Activated naive CD8-positive, alpha-beta T cell treated with anti-CD3 and anti-CD28 coated beads, Interleukin-2, amount 50 U/mL, for 24 hours (primary cell): ENCODE measurements at places on chromosomes 4 and X.

- no peak for DNase-seq
Measured at GRCh38 chr4:178259566-178259965, 817.3 kb upstream of the AGA start.

DNA sequence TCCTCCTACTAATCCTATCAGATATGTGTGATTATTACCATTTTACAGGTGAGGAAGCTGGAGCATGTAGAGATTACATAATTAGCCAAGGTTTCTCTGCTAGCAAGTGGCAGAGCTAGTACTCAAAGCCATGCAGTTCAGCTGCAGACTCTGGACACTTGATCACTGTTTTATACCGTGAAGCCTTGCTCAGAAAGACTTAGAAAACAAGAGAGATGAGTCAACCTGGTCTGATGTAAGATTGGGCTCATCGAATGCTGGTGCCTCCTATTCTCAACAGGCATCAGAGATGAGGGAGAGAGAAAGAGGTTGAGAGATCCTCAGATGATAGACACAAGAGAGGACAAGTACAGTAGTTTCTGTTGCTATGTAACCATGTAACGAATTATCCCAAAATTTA is 19.0 kb upstream of the PDE5A start:
- DNase-seq, result no peak

- DNase-seq, result no peak
Measured at GRCh38 chr4:128958194-128958593, 135.1 kb downstream of the SCLT1 start.

GRCh38 chrX:153780678-153781427 is at the start of gene SRPK3:
SRPK3 (plus strand) TSS chrX:153781041; CDS start chrX:153781087, 46 bp downstream.
- DNase-seq, result no peak

- no peak for DNase-seq
Measured at GRCh38 chr4:10299601-10300000, 157.6 kb downstream of the ZNF518B start.

- DNase-seq, result no peak
Measured at GRCh38 chr4:45841791-45842190, 282.1 kb downstream of the GABRG1 start.

DNA sequence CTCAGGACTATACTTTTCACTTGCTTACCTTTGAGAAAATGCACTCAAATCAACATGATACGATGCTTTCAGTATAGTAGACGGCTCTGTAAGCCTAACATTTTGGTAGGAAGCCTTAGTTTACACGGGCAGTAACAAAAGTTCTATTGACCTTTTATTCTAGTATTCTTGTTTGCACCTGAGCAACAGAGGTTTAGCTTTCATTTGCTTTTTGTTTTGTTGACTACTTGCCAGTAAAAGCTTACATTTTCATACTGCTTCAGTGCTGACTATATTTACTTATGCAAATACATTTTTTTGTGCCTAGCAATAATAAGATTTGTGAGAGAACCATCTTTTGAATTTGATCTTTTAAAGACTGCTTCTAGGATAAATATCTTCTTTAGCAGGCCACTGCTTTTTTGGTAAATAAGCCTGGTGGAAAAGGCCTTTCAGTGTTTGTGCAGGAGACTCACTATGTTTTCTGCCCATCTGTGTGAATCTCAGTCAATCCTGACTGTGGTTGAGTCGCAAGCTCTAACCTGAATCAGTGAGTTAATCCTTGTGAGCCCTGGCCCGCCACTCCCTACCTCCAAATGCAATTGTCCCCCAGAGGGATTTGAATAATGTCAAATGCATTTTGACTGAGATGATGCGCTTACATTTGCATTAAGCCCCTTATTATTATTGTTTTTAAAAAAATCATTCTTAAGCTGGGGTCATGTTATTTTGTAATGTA is 21.9 kb downstream of the FHIP1A start:
- no peak for DNase-seq

DNA sequence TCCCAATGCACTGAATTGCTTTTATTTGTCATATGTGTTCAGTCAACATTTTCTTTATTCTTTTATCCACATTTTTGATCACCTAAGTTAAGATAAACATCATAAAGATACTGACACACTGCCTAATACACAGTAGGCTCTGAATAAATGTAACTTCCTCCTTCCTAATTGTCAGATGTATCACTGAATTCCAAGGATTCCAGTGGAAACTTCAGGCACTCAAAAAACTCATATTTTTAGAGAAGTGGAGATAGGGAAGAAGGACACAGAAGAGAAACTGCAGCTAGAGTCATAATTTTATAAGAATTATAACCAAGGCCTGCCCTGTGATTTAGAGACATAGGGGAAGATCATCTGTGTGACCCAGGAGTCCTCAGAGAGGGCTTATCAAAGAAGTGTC is 753.3 kb downstream of the ADGRL3 start:
- DNase-seq, result no peak

- no peak for DNase-seq
Measured at GRCh38 chrX:26916991-26917390, 546.1 kb downstream of the PPP4R3C start.

DNA sequence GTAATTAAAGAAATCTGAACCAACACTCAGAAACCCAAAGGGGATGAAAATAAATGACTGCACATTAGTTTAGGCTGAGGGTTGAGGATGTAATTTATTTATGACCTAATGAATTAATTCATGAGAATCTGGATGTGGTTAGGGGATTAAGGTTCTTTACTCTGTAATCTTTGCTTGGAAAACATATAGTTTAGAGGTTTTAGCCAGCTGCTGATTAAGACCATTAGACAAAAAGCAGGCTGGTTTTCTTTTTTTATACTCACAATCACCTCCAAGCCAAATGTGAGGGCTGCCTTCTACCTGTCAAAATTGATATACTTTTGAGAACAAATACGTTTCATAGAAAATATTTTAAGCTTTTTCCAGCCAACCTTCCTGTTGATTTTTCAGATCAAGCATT is 2705.8 kb downstream of the PCDH7 start:
- DNase-seq, result no peak

DNA sequence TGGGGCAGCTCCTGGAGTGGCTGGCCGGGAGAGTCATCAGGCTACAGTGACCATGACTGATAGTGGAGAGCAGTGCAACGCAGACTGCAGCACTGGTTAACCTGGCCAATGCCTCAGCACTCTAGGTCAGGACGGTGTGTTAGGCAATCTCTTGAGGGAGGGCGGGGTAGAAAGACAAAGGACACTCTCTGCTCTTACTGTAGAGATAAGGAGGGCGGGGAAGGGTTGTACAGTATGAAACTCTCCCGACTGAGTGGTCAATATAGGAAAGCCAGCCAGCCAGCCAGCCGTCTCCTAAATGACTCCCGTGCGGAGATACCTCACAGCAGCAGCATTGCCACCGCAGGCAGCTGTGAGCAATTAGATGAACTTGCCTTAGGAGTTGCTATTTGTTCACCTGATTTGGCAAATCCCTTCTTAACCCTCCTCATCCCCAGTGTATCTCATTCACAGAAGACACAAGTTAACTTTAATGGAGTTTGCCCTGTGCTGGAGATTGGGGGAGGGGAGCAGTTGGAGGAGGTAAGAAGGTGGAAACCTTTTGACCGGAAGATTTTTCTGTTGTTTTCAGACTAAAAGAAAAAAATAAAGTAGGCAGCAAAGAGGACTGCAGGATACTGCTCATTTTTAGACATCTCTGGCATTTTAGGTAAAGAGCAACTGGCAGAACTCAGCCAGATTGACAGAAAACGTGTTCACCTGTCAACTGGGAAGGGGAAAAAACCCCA is 330.5 kb downstream of the HNRNPD start:
- DNase-seq, result no peak

DNA sequence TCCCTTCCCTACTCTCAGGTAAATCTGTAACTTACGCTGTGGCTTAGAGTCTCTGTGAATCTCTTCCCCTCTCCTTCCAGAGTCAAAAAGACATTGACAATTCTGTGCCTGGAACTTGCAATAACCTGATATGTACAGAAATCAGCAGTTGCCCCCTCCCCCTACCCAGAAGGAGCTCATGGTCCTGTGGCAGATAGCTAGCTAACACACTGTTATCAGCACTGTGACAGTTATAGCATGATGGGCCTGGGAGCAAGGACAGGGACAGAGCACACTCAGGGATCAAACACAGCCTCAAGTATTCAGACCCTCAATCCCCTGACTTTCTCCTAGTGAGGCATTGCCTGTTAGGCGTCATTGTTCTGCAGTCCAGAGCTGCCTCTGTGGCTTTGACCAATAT is 18.7 kb upstream of the MAGEA10 start:
- DNase-seq, result no peak

GRCh38 chr4:168713253-168713652 is 216.4 kb downstream of the PALLD start:
- no peak for DNase-seq

- no peak for DNase-seq
Measured at GRCh38 chr4:2087170-2087569, 28.0 kb downstream of the NAT8L start.

GRCh38 chrX:19571711-19572110 is 56.4 kb upstream of the MAP3K15 start:
- peak; percentile 22 for DNase-seq

GRCh38 chrX:155962906-155963305 is 34.6 kb upstream of the IL9R start:
- DNase-seq, result no peak

- DNase-seq, result no peak
Measured at GRCh38 chr4:77126809-77127208, 30.2 kb upstream of the CCNG2 start.

GRCh38 chr4:87025614-87026041 is 90.8 kb downstream of the AFF1 start:
- no peak for DNase-seq

GRCh38 chr4:2934077-2934812 is 29.0 kb downstream of the NOP14 start:
- DNase-seq, result peak; percentile 53

DNA sequence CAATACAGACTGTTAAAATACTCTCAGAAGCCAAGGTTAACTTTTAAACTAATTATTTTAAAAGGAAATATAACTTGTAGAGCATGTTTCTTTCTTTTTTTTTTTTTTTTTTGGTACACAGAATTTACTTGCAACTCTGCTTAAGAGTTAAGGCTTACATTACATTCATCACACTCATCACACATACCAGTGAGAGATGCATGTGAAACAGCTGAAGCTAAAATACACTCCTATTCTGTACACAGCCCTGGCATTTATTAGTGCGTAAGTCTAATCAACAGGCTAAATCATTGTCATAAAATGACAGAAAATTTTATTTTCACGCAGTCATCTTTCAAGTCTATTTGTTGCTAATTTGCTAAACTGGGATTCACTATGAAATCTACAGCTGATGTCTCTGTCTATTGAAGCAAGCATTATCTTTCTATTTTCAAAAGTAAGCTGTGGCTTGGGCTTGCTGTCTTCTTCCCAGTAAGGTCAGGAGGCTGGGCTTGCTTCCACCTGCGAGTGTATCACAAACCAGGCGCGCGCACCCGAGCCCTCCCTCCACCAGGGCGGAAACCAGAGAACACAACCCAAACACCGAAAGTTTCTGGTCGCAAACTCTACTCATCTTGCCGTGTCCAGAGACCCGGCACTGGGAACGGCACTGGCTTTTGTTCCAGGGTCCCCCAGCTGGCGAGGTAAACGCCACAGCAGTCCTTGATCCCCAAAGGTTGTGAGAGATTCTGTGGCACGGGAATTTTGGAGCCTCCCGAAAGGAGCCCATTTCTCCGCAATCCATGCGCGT is 3.9 kb downstream of the MAML3 start:
- peak; percentile 71 for DNase-seq

GRCh38 chrX:11665168-11666111 is at the start of gene ARHGAP6:
ARHGAP6 (minus strand) TSS chrX:11665920; CDS start chrX:11664828, 1,092 bp downstream.
- DNase-seq, result no peak

DNA sequence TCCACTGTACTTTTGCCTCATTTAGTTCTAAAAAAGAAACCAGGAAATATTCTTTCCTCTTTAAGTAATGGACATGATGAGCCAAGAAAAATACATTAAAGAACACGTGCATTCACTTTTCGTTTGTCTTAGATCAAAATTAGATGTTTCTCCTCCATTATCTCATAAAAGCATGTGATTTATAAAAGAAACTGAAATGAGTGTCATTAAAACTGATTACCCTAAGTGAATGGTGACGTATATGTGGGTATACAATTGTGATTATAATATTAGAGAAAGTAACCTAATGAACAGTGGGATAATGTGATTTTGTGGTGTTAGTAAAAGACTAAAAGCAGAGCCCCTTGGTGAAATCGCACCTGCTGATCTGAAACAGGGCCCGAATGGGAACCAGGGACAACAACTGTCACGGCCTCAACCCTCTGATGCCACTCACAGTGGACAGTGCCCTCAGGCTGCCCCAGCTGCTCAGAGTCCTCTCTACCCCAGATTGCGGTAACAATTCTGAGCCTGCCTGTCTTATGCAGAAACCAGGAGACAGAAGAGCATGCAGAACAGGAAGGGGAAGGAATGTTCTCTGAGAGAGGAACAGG is 25.7 kb upstream of the HS6ST2 start:
- no peak for DNase-seq

- no peak for DNase-seq
Measured at GRCh38 chr4:88814043-88814617, 116.5 kb upstream of the NAP1L5 start.

- DNase-seq, result no peak
Measured at GRCh38 chr4:122163301-122163700, 11.2 kb downstream of the BLTP1 start.

DNA sequence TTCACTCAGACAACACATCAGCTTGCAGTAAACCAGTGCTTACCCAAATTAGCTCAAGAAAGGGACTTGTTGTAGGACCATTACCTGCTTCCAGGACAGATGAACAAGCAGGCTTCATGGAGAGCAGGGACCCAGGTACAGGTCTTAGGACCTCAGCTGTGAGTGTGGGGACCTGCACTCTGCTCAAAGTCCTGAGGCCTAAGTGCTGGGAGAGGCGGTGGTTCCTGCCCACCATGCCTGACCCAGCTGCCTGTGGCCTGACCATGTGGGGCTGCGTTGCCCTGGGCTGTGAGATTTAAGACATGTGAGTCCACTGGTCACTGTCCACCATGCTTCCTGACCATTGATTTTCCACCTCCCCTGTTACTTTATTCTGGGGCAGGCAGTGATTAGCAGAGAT is 140.2 kb downstream of the DCLK2 start:
- DNase-seq, result no peak

DNA sequence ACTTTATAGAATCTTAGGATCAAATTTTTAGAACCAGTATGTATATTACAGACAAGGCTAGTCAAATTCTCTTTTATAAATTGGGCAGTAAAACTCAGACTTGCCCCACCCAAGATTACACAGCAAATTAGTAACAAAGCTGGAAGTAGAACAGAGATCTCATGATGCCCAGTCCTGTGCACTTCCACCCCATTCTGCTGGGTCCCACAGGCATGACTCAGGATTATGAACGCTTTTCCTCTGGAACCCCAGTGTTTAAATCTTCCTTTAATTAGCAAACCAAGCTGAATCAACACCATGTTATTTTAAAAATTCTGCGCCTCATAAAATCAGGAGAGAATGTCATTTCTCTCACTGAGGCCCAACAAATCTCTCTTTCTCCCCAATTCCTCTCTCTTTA is 1.5 kb upstream of the IL13RA2 start:
- DNase-seq, result no peak

GRCh38 chrX:55127692-55128091 is 38.9 kb downstream of the PAGE2 start:
- DNase-seq, result no peak

GRCh38 chr4:148445860-148446330 is 3.7 kb upstream of the NR3C2 start:
- no peak for DNase-seq

- DNase-seq, result no peak
Measured at GRCh38 chr4:1515763-1516162, 109.5 kb upstream of the NKX1-1 start.
